ENCODE measurements at places on chromosomes 1 and 21.
A peak's percentile ranks its signal among the peaks of the same experiment; 100 is the strongest.

GRCh38 chr1:10733474-10734366, 62.7 kb downstream of the CASZ1 start:
- no peak for DNase-seq

- DNase-seq: peak; percentile 71
Observed at GRCh38 chr1:23194119-23194984, 22.9 kb downstream of the HTR1D start.

- DNase-seq: no peak
Observed at GRCh38 chr1:180811886-180812285, 100.8 kb upstream of the KIAA1614 start.

DNA sequence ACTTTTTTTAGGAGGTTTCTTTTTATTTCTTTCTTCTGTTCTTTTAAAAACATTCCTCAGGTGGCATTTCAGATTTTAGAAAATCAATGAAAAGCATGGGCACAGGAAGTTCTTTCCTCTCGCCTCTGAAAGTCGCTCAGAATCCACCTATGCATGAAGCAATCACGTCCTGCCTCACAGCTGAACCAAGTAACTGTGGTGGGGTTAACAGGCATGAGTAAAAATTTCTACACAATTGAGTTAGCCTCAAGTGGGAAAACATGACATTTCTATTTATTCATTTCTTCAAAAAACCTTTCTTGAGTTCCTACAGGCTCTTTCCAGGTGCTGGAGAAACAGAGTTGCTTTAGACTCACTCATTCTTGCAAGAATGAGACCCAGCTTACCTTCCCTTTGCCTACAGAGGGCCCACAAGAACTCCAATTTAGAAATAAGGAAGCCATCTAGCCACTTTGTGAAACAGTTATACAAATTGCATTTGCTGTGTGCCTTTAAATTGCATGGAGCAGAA, 508.9 kb upstream of the PKN2 start:
- no peak for DNase-seq

DNA sequence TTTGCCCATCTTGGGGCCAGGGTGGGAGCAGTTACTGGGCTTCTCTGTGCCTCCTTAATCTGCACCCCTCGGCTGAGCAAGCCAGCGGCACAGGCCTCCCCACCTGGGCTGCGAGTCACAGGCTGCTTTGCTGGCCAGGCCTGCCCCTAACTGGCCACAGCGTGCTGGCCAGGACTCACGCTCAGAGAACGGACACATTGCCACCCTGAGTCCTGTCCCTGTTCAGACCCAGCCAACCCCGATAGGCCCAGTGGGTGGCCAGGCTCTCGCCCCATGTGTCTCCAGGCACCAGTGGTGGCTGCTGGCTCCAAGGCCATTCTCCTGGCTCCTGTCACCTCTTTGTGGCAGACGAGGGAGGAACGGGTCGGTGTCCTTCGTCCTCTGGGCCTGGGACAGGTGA, 61.3 kb downstream of the MORN1 start:
- no peak for DNase-seq

DNA sequence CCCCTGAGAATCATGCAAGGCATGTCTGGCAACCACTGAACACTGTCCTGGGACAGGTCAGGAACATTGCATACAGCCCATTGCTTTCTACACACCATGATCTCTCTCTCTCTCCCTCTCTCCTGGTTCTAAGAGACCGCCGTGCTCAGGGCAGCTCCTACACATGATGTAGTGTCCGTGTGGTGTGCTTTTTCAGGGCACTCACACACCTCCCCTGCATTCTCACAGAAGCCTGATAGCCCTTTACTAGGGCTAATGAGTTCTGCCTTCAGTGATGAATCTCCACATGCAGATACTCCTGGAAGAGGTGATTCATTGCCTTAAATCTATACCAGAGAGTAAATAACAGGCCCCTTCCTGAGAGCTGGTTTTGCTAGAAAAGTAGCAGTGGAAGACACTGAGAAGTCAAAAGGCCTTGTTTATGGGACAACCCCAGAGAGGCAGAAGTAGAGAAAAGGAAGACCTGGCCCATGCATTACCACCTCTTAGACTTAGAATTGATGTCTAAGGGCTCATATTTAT, 7.2 kb upstream of the OLFML2B start:
- no peak for DNase-seq

GRCh38 chr21:37877888-37878684, 38.2 kb downstream of the KCNJ6 start:
- no peak for DNase-seq

GRCh38 chr21:42436914-42437313, 33.2 kb downstream of the UBASH3A start:
- DNase-seq: no peak

DNA sequence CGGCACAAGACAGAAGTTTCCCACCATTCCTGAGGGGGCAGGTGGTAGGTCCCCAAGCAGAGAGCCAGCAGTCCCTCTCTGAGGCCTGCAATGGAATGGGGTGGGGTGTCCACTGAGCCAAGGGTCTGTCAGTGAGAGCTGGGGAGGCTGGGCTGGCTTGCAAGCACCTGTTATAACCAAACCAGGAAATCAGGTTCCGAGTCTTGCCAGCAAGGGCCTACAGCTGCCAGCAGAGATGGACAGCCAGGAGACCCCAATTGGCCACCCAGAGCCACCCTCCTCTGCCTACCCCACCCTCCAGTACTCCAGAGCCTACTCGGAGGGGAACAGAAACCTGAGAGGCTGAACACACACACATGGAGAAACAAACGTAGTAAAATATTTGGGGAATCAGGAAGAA, 32.2 kb downstream of the PSEN2 start:
- DNase-seq: no peak

DNA sequence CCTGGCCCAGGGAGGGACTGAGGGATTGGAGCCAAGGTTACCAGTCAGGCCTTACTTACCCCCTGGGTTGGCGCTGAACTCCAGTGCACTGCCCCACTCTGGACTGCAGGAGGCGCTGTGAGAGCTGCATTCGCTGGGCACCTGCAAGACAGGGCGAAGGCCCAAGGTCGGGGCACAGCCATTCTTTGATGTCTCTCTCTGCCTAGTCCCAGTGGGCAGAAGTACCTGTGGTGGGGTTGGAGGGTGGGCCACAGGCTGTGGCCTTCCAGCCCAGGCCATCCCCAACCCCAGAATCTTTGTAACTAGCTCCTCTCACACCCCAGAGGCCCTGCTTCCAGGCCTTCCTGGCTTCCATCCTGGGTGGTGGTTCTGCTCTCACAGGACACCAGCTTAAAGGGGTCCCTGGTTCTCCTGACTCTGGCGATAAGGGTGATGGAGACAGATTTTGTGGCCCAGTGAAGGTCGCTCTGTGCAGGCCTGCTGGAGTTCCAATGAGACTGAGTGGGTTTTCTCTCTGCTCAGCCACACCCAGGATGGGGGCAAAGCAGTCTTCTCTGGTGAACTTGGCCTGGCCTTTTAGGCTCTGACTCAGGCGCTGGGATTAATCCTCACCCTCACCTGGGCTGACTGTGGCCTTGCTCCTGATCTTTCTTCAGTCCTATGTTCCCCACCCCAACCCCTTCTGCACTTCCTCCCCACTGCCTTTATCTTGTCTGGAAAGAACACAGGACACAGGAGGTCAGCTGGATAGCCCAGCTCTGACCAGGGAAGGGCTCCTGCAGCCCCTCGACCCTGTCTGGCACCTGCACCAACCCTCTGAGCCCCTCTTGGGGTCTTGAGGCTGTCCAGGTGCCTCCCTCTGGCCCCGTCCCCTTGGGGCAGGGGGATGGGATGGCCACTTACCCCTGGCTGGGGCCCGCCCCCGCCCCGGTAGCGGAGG, 954 bp downstream of the MYOG start:
- DNase-seq: no peak

- no peak for DNase-seq
Observed at GRCh38 chr1:29860681-29861080, 624.4 kb downstream of the PTPRU start.

DNA sequence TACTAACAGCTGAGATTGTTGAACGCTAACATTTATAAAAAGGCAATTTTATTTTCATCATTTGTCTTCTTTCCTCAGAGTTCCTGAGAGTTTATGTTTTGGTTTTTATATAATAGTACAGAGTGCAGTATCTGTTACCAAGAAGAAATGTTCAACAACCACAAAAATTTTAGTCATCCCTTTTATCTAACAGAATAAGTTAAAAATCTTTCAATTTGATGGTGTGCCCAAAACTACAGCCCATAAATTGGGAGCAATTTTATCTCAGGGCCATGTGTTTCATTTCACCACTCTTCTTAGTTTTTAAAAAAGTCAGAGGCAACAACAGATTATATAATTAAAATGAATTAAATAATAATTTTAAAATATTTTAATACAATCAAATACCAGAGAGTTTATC, 37.1 kb downstream of the NEXN start:
- no peak for DNase-seq

GRCh38 chr1:91174734-91175133, 152.9 kb upstream of the ZNF644 start:
- no peak for DNase-seq

- no peak for DNase-seq
Observed at GRCh38 chr1:209761011-209761635, 5.3 kb downstream of the TRAF3IP3 start.

DNA sequence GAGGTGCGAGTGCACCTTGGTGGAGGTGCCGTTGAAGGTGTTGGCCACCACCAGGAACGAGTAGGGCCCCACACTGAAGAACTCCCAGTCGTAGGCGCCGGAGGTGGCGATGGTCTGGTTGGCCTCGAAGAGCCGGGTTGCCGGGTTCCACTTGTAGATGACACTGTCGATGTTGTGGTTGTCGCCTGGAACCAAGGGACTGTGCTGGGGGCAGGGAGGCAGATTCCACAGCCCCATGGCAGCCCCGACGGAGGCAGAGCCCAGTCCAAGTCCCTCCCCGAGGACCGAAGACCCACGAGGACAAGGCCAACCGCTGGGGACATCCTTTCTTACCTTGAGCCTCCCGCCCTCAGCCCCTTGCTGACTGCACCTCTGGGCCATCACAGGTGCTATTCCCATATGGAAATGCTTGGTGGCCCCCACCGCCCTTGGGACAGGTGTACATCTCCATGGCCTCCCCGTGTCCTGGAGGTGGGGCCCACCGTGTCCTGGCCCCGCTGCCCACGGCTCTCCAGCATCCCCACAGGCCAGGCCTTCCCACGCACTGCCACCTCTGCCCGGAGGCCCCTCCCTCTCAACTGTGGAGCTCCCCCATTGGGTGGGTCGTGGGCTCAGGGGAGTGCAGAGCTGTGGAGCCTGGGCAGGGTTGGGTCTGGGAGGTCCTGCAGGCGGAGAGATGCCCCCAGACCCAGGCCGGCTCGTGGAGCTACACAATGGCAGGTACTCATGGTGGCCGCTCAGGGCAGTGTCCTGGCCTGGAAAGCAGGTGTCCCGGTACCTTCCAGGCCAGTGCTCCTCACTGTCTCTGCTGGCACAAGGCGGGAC, 17.9 kb downstream of the KRTAP10-1 start:
- DNase-seq: no peak

DNA sequence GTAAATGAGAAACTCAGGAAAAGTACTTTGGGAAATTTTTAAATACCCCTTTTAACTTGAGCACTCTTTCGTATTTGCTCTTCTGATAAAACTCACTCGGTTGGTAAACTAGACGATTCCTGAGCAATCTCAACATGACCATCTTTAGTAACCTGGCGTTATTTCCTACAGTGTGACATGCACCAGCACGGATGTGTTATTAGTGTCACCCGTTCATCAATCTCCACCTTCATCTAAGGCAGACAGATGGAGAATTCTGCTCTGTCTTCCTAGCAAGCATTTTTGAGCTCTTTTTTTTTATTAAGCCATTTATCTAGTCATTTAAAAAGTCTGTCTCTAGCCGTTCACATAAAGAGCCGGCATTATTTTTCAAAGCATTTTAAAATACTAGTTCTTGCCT, 155.2 kb downstream of the DISP1 start:
- no peak for DNase-seq

GRCh38 chr1:222182641-222183040, 365.3 kb downstream of the HHIPL2 start:
- DNase-seq: no peak

GRCh38 chr1:101444873-101445618, 208.2 kb downstream of the S1PR1 start:
- no peak for DNase-seq

DNA sequence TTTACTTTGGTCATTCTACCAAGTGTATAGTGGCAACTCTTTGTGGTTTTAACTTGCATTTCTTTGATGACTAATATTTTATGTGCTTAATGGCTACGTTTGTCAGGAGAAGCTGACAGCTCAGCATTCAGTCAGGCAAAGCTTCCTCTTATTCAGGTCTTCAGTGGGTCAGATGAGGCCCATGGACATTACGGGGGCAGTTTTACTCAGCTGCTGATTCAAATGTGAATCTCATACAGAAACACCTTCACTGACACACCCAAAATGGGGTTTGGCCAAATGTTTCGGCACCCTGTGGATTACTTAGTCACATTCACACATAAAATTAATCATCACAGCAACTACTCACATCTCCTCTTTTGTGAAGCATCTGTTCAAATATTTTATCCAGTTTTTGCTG, 104.9 kb upstream of the PLD5 start:
- DNase-seq: peak; percentile 2

DNA sequence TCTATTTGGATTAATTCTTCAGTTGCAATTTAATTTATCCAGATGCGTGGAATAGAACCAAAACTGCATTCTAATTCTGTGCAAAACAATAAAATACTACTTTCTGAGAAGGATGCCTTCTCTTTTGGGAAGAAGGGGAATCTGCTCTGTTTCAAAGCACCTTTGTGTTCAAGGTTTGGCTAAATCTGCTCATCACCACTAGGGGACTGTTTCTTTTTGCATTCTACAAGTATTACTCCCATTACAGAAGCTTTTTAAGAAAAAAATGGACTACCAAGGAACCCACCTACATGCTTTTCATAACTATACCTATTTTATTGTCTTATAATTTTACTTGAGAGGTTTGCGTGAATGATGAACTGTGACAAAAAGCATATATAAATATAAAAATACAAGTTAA, 18.2 kb downstream of the MRPS6 start:
- no peak for DNase-seq

DNA sequence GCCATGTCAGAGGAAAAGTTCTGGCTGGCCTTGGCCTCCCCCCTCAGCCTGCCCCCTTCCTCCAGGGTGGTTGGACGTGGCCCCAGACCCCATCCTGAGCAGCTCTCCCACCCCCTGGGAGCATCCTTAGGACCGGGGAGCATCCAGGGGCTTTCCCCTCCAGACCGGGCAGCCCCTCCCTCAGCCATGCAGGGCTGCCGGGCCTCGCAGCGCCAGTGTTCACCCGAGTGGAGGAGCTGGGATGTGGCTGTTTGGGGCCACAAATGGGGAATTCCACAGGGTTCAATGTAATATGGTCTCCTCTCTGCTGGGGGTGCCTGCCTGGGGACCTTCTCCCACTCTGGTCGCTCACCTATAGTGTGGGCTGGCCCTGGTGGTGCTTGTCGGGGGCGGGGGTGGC, 4.2 kb upstream of the PFKL start:
- no peak for DNase-seq
